ENCODE measurements at places on chromosomes 4 and X. TPM values are rescaled to one million over a fixed set of nuclear protein-coding genes. Genes with fewer than 3 reads are reported as not detected.

GRCh38 chr4:73836373-73837279 is at the start of gene CXCL6:
TSS of gene CXCL6 (plus strand) at chr4:73836678. CDS start at chr4:73836751, 73 bp downstream.
- peak; percentile 34 for DNase-seq

DNA sequence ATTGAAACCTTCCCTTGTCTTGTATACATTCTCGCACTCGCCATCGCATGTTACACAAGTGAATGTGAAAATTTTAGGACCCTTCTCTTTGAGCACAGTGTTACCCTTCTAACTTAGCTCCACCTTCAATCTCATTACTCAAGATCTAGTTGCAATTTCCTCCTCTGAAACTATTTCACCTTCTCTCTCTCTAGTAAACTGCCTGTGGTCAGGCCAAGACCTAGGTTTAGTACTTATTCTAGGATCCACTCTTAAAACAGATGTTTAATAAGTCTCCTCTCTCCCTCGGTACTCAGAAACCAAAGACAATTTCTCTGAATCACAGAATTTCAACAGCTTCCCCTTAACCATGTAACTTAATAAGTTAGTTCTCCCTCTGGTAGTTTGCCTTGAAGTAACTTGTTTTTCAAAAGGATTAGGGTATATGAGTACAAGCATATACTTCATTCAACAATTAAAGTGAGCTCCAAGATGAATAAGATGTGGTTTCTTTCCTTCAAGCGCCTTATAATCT is 156.0 kb downstream of the SH3KBP1 start:
- no peak for DNase-seq

- DNase-seq = no peak
Measured at GRCh38 chrX:134692233-134692632, 34.0 kb upstream of the PLAC1 start.

DNA sequence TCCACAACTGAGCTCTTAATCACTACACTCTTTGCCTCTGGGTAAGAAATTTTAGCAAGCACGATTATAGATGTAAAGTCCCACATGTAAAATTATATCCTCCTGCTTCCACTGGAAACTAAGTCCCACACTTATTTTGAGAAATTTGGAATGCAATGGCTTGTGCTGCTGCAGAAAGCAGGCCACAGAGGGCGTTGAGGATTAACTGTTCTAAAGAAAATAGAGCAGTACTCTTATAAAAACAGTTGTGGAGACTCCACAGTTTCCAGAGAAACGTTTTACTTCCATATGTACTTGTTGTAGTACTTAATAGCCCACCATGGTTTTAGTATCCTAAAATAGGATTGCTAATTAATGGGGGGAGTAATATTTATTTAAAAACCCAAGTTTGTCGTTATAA is 1.7 kb upstream of the CENPC start:
- DNase-seq = no peak

- DNase-seq = no peak
Measured at GRCh38 chrX:68839771-68840170, 10.9 kb downstream of the EFNB1 start.

GRCh38 chrX:16212436-16212835 is 45.2 kb downstream of the MAGEB17 start:
- DNase-seq = no peak

GRCh38 chr4:129148892-129149291 is 52.9 kb downstream of the C4orf33 start:
- no peak for DNase-seq

DNA sequence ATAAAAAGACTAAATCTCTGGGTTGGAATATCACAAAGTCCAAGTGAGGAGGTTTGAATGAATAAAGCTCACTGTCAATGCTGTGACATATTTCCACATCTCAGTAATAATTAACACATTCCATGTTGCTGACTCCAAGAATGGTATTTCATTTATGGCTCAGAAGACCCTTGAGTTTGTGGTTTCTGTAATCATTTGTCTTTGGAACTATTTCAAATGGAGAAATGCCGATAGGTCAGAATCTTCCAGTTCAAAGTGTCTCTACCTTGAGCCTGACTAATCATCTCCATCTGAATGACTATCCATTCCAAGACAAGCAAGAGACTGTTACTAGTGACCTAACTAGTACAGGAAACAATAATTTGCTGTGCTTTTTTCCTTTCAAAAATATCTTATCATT is 24.2 kb upstream of the SLC2A9 start:
- no peak for DNase-seq

GRCh38 chr4:2725380-2725779 is 30.8 kb downstream of the TNIP2 start:
- DNase-seq = no peak

- DNase-seq = peak; percentile 63
Measured at GRCh38 chr4:122666527-122667245, 45.8 kb upstream of the IL21 start.

- no peak for DNase-seq
Measured at GRCh38 chr4:184529283-184529682, 54.9 kb upstream of the IRF2 start.

Gene TLR10
- polyA plus RNA-seq = 0.11 TPM
